Fibroblast of skin of left quadriceps (primary cell): ENCODE measurements at places on chromosomes 12 and 14.

DNA sequence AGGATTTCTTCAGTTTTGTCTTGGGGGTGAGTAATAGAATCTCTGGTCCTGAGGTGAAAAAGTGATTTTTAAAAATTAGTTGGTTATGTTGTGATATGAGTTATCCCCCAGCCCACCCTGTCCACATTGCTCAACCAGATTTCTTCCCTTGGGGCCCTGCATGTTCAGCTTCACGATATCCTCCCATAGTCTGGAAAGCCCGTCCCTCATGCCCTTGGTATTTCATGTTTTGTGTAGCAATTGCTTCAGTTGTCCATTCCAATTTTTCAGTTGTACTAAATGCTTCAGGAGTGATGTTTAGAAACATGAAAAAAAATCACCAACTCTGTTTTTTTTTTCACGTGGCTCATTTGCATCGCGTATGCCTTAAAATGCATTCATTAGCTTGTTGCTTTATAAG, 17.5 kb upstream of the BICD1 start:
- no peak for DNase-seq

DNA sequence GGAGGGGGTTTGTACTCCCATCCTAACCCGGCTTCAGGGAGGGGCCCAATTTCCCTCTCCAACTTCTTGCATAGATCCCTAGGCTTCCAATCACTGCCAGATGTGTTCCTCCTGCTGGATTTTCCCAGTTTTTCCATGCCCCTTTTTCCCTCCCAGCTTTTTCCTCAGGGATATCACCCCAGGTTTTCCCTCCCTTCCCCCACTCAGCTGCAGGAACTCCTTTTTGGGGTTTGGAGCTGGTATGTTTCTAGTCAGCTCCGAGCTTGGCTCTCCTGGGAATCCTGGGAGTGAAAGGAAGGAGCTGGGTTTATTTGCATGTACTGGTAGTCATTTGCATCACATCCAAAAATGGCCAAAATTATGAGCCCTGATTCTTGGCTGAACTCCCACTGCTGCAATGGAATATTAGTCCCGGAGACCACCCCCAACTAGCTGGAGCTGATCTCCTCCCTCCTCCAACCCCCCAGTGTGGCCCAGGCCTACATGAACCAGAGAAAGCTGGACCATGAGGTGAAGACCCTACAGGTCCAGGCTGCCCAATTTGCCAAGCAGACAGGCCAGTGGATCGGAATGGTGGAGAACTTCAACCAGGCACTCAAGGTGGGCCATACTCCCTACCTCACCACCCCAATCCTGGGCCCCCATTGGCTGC, 1.4 kb upstream of the RDH5 start:
- DNase-seq: no peak

DNA sequence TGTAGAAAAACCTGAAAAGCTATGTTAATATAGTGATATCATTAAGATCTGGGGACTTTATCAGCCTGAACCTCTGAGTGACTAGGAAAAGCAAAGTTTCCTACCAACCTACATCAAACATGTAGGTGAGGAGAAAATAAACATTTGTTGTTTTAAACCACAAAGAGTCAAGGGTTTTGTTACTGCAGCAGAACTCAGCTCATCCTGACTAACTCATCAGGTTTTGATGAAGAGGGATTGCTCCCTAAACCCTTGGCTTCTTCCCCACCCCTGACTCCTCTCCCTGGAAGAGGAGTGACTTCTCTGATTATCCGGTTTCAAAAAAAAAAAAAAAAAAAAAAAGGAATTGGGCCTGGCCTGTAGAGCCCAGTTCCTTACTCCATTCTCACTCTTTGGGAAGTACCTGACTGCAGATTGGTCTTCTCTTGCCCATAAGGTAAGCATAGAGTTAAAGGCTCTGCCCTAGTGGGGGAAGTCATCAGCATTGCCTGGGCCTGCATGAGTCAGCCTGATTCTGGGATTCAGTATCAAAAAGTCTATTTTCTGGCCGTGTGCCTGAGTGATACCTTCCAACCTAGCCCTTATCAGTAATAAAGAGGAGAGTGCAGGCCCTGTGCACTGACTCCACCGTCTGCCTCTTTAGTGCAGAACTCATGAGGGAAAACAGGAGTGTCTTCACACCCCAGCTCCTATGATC, 16.9 kb downstream of the BDKRB1 start:
- DNase-seq: no peak

DNA sequence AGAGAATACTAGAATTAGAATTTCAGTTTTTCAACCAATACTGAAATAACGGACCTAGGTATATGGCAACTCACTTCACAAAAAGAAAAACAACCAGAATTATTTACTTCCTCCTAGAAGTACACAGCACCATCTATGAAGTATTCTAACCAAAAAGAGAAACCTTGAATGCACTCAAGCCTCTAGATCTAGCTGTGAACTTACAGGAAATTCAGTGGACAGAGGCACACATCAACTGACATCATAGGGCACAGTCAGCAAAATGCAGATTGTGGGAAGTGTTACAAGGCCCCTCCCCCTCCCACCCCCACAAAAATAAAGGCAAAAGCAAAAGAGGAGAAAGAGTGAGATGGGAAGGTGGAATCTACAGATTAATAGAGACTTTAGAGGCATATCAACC, 102.4 kb downstream of the TMTC1 start:
- DNase-seq: no peak

- DNase-seq: peak; percentile 81
Observed at GRCh38 chr12:113222730-113223531, 1.7 kb downstream of the TPCN1 start.
